Jurkat, Clone E6-1 (cell line): ENCODE measurements at places on chromosomes 5 and 9.
A peak's percentile ranks its signal among the peaks of the same experiment; 100 is the strongest.

- DNase-seq, result no peak
Observed at GRCh38 chr5:65100911-65101631, 332.3 kb downstream of the CWC27 start.

- no peak for DNase-seq
Observed at GRCh38 chr9:135009794-135010585, 77.5 kb upstream of the OLFM1 start.

GRCh38 chr5:36786448-36787012 lies 90.0 kb upstream of the NIPBL start:
- no peak for DNase-seq

- DNase-seq, result no peak
Observed at GRCh38 chr5:66945389-66946349, 250.9 kb downstream of the CD180 start.

DNA sequence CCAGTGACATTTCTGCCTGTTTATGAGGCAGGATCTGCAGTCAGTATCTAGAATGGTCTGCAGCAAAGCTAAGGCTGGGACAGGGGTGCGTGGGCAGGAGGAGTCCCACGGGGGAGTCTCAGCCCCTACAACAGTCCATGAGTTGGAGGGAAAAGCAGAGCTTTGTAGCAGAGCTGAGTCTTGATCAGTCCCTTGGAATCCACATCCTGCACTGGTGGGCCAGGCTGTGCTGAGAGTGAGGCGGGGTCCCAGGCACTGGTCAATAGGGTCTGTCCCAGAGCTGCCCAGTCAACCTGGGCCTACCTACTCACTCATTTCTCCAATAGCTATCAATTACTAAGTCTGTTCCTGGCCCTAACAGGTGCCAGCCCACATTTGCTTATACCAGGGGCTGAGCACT lies 5.9 kb downstream of the ACSL6 start:
- DNase-seq, result no peak

DNA sequence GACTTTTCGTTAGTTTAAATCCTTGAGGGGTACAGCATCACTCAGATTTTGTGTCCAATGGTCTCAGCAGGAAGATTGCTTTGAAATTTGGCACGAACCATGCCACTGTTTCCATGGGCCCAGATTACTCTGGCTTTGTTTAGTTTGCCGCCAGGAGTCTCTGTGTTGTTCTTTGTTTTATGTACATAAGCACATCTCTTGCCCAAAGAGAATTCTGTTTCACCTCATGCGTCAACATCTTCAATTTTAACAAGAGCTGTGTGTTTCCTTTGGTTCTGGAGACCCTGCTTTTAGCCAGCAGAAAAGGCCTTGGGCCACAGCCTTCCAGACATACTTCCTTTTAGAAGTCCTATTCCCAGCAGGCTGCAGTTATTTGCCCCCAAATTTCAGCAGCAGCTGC lies 62.4 kb downstream of the TNPO1 start:
- no peak for DNase-seq

DNA sequence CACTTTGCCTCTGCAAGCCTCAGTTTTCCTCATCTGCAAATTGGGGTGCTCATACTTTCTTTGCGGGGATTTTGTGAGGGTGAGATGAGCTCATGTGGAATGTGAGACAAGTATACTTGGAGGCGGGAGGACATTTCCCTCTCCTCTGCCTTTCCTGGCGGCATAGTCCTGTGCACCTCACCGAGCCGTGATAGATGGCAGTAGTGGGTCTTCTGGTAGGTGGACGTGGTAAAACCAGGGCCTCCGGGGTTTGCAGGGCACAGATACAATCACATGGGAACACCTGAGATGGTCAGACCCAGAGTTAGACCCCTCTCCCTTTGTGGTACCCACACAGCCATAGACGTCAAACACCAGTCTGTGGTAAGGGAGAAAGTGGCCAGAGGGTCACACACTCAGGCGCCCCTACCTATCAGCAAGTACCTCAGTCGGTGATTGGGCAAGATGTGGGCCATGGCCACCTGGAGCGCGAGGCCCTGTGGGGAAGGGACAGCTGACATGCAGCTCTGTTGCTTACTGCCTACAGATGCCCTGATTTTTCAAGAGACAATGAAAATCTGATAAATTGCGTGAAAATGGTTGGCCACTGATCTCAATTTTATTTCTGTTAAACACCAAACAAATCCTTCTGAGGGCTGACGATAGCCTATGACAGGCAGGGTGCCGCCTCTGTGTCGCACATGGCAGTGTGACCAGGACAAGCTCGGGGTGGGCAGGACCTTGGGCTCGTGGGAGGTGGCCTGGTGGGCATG lies 9.9 kb downstream of the ERGIC1 start:
- no peak for DNase-seq

GRCh38 chr9:71628247-71628646 lies 140.1 kb downstream of the CEMIP2 start:
- no peak for DNase-seq

- no peak for DNase-seq
Observed at GRCh38 chr9:128385496-128386460, 14.6 kb downstream of the URM1 start.

- no peak for DNase-seq
Observed at GRCh38 chr9:99433555-99433954, 211.5 kb downstream of the SEC61B start.

- no peak for DNase-seq
Observed at GRCh38 chr9:8666060-8666459, 866.5 kb upstream of the DMAC1 start.

GRCh38 chr9:69971643-69972449 lies 71.8 kb upstream of the MAMDC2 start:
- peak; percentile 41 for DNase-seq

- no peak for DNase-seq
Observed at GRCh38 chr5:66174338-66174737, 30.2 kb downstream of the SREK1 start.

DNA sequence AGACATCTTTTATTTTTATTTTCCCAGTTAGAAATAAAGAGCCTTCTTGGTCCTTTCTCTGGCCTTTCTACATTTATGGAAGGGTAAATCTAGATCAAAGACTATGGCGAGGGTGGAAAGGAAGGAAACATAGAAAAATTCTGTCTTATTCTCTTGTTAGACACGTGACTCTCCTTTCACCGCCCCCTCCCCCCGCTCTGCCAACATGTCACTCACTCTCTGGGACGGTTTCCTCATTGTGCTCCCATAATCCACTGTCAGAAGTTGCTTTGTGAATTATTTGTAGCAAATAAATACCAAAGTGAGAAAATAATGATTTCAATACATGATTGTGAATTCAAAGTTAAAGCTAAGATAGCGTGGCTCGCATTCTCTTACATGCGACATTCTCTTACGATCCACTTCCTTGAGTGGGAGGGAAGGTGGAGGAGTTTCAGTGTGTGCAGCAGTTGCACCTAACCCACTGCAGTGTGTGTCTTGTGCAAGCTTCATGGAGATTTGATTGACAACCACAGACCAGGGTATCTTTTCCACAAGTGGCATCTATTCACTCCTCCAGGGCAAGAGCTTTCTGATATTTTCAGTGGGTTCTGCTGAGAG lies 423.0 kb upstream of the KIF2A start:
- no peak for DNase-seq

DNA sequence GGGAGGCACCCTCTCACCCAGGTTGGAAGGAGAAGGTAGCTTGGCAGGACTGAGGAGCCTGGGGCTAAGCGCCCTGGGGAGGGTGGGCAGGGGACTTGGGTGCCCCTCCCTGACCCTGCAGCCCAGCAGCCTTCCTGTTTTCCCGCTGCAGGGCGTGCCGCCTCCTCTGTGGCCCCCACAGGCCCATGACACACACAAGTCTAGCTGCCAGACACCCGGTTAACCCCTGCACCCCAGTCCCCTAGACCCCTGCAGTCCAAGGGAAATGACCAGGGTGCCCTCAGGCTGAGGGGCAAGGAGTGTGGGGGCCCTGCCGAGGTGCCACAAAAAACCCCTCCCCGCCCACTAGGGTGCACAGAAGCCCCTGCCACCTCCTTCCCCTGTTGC lies 33.0 kb downstream of the GOLGA2 start:
- no peak for DNase-seq

GRCh38 chr5:40484495-40484894 lies 195.2 kb upstream of the PTGER4 start:
- DNase-seq, result no peak

- DNase-seq, result no peak
Observed at GRCh38 chr9:135690836-135691570, 8.3 kb downstream of the SOHLH1 start.

GRCh38 chr9:16246785-16247184 lies 623.7 kb downstream of the BNC2 start:
- DNase-seq, result no peak

- DNase-seq, result no peak
Observed at GRCh38 chr9:76846297-76846696, 59.6 kb downstream of the PRUNE2 start.
